Panc1 (cell line): ENCODE measurements at places on chromosomes 12 and 14. TPM values are rescaled to one million over a fixed set of nuclear protein-coding genes. Genes with fewer than 3 reads are reported as not detected.

DNA sequence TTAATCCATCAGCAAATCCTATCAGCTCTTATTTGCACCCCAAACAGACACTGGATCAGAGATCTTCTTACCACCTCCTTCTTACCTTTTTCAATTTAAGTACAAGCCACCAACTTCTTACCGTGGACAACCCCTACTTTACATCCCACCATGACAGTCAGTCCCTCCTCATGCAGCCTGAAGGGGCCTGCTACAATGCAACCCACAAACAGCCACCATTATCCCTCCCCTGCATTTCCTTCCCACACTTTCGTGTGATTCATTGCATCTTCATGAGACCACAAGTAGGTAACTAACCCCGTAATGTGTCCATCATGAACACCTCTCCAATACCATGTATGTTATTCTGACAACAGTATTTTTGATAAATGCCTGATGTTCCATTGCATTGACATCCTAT, 108.6 kb downstream of the BCL11B start:
- no peak for DNase-seq

DNA sequence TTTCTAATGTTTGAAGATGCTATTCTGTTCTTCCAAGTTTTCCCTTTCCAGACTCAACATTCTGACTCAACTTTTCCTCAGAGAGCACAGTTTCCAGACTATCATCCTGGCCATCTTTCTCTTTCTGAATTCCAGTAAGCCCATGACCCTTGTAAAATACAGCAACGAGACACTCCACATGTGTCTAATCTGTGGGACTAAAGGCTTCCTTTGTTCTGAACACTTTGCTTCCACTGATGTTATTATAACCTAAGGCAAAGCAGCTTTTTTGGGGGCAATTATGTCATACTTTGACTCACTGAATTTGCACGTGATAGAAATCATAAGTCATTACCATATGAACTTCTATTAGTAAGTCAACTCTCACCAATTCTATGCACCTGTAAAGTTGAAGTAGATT, 6.3 kb upstream of the ART4 start:
- DNase-seq, result no peak

DNA sequence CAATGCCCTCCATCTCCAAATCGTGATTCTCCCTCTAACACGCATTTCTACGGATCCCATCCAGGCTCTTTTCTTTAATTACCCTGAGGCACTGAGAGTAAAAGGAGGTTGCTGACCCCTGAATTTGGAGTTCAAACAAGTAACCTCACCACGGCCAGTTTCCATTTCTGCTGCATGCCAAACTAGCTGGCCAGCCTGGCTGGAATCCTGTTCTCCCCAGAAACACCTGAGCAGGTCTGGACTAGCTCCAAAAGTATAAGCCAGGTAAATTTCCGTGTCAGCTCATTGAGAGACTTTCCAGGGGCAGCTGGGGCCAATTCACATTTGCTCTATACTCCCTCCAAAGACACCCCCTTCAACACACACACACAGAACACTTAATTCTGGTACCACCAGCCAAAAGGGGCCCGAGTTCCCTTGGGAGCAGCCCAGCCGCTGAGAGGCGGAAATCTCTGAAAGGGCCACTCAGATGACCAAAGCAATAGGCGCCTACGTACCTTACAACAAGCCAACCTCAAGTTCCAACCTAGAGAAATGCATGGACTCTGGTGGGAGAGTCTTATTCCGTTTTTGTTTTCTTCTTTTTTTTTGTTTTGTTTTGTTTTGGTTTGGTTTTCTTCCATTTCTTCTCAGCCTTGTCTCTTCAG, 131.4 kb downstream of the NDUFA12 start:
- no peak for DNase-seq

Gene EPYC
- total RNA-seq, result not detected

Gene GPR84
- total RNA-seq, result not detected

Gene TAS2R13
- 0.39 TPM for total RNA-seq

Gene VDR
- total RNA-seq, result 3.0 TPM

GRCh38 chr14:67151082-67151666, 38.1 kb upstream of the GARIN2 start:
- DNase-seq, result no peak

- DNase-seq, result no peak
Measured at GRCh38 chr12:69894800-69895383, 69.9 kb downstream of the MYRFL start.

DNA sequence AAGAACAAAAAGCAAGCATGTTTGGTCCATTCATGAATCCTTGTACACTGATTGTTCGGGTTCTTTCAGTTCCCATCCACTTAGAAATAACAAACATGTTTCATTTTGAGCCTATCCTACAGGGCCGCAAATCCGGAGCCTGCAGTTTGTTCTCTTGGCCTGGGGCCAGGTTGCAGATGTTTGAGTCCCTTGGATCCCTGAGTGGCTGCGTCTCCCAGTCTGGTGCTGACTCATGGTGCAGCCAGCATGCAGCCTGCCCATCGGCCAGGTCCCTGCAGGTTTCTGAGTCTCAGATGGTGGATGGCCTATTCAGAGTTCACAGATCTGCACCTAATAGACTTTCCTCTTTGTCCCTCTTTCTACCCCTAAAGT, 1.9 kb upstream of the DYNC1H1 start:
- DNase-seq, result no peak

Gene LRIG3
- total RNA-seq, result 12.1 TPM

GRCh38 chr14:85308531-85309300, 221.2 kb upstream of the FLRT2 start:
- DNase-seq, result no peak

DNA sequence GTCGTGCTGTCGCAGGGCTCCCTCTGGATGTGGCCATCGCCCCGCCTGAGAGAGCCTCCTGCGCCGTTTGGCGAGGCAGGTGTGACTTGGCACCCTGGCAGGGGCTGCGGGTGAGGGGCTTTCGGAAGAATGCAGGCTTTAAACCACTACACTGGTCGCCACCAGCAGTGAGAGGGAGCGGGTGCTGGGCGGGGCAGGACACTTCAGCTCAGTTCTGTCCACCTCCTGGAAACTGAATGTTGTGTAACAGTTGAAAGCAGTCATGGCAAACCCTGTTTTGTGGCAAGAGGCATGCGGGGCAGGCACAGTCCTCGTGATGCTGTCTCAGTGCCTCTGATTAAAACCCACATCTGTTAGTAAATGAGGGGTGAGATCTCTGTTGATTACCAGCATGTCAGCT, 55.9 kb downstream of the AACS start:
- DNase-seq, result no peak

Gene KRT71
- not detected for total RNA-seq

Gene PAH
- 0.51 TPM for total RNA-seq

- no peak for DNase-seq
Measured at GRCh38 chr12:121010860-121011259, 5.4 kb downstream of the C12orf43 start.

DNA sequence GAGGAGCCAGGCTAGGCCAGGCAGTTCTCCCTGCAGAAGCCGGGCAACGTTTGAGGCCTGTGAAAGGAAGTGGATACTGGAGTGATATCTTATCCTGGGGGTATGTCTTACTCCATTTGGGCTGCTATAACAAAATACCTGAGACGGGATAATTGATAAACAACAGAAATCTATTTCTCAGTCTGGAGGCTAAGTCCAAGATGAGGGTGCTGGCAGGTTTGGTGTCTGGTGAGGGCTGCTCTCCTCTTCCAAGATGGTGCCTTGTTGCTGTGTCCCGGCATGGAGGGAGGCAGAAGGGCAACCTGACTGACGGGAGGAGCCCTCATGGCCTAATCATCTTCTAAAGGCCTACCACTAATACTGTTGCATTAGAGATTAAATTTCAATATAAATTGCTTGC, 15.7 kb upstream of the GALNT6 start:
- DNase-seq, result no peak

DNA sequence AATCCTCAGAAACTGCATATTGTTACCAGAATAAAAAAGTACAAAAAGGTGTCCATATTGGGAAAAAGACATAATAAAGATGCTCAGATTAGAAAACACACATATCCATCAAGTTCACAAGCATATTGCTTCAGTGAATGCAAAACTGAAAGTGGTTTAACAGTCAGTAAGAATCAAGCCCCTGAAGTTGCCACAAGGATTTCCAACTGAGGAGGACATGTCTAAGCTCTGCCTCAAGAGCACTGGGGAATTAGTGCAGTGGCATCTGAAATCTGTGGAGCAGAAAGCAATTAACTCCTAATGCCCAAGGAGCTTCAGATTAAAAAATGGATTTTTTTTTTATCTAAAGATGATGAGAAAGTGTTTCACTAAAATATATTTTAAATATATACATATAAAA, 113.2 kb downstream of the DENND5B start:
- DNase-seq, result no peak

Gene KRT77
- total RNA-seq, result not detected

DNA sequence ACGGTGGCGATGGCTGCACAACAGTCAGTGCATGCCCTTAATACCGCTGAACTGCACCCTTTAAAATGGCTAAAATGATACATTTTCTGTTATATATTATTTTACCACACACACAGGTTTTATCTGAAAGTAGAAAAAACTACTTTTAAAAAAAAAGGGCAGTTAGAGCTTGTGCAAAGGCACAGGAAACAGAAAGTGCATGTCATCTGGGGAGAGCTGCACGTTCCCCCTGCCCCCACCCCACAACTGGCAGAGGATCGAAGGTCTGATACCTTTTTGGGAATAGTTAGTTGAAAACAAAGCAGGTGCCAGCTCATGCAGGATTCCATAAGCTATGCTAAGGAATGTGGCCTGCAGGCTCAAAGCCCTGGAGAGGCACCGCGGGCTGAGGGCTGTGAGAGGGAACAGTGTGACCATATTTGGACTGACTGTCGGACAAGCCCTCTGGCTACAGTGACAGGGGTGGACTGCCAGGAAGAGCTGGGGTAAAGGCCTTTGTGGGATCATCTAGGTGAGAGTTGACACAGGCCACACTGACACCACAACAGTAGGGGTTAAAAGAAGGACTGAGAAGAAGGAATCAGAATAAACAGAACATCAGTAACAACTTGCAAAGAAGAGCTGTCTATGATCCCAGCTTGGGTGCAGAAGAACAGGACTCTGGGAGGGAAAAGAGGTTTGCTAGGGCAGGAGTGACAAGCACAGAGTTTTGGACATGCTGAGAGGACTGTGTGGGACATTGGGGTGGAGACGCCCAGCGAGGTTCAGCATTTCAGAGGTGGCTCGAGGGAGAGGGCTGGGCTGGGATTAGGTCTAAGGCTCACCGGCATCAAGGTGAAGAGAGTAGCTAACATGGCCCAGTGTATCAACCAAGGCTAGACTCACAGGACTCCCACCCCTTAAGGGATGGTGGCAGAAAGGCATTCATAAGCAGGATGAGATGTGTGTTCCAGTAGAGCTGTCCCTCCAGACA, 54.6 kb downstream of the ACTN1 start:
- no peak for DNase-seq

- peak; percentile 78 for DNase-seq
Measured at GRCh38 chr14:100747021-100747586, 20.4 kb downstream of the DLK1 start.

DNA sequence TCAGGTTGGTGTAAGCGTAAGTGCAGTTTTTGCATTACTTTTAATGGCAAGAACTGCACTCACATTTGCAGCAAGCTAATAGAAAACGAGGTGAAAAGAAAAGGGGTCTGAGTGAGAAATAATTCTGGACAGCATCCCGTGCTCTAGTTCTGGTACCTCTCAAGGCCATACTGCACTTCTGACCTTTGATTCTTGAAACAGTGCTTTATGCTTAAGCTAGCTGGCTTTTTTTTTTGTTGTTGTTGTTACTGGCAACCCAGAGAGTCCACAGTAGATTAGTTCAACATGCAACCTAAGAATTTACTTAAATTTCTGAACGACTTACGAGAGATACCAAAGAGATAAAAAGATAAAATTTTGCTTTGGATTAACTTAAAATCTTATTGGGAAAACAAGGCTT, 75.2 kb upstream of the PRKD1 start:
- no peak for DNase-seq

DNA sequence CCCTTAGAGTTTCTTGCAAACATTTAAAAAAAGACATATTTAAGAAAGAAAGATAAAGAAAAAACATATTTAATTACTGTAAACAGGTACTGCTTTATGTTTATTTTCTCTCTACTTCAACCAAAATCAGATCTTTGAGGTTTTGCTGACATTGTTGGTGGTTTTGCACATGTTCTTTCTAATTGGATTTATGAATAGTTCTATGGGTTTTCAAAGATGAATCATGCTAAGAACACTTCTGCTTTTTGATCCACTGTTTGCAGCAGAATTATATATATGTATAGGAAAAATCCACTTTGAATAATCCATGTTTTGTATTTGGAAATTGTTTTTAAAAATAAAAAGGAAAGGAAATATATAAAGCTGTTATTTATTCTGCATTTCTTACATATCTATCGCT, 78.4 kb downstream of the FRMD6 start:
- DNase-seq, result no peak

Gene NUP37
- total RNA-seq, result 47.7 TPM

Gene CCND2
- total RNA-seq, result 1.5 TPM

DNA sequence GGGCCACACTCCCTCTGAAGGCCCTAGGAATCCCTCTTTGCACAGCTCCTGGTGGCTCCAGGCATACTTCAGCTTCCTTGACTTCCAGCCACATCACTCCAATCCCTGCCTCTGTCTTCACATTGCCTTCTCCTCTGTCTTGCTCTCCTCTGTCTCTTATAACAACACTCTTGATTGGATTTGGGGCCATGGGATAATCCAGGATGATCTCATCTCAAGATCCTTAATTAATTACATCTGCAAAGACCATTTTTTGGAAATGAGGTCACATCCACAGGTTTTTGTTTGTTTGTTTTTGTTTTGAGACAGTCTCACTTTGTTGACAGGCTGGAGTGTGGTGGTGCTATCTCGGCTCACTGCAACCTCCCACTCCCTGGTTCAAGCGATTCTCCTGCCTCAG, 88.7 kb downstream of the TMTC1 start:
- DNase-seq, result no peak

Gene COCH
- 1.3 TPM for total RNA-seq

- DNase-seq, result no peak
Measured at GRCh38 chr14:24695265-24696241, 61.6 kb upstream of the GZMB start.

- DNase-seq, result no peak
Measured at GRCh38 chr14:95173518-95173917, 16.2 kb upstream of the DICER1 start.

Gene SLC7A8
- total RNA-seq, result 0.90 TPM

DNA sequence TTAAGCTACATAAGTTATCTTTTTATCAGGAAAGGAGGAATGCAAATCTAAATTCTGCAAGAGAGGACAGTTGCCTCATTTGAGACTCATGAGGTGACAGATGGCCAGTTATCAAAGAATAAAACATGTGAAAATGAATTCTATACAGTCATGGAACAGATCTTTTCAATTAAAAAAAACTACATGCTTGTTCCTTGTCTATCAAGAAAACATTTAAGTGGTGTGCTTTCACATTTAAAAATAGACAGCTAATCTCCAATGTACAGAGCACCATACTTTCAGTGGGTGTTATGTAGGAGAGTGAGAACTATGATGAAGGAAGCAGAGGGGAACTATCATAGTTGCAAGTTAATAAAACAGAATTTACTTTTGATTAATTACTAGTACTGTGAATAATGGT, 76.7 kb upstream of the TTC7B start:
- DNase-seq, result no peak

Gene RTL1
- not detected for total RNA-seq

Gene NUAK1
- total RNA-seq, result 50.3 TPM
